Activated T-helper 9 cell treated with anti-CD3 and anti-CD28 coated beads, Interleukin-2, amount 50 U/mL, for 16 hours (primary cell): ENCODE measurements at places on chromosomes 13 and 19.
A peak's percentile ranks its signal among the peaks of the same experiment; 100 is the strongest.

- DNase-seq: peak; percentile 73
These were observed at the start of gene ZNF677 for GRCh38 chr19:53254411-53255341. TSS of gene ZNF677 (minus strand) at chr19:53254873. CDS start at chr19:53251550, 3,323 bp downstream.

DNA sequence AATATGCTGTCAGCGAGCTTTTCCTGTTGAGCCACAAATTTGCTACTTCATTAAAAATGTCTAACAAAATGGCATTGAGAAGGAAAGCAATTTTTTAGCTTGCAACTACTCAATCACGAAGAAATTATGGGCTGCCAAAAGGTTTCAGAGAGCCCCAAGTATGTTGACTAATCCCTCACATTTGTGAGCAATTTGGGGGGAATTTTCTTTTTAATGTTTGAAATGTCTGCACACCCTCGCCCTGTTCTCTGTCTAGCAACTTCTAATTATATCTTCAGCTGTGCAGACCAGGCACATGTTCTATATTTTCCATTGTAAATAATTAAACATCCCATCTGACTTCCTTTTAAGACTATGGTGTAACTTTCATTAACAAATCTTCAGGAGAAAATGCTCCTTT lies 192.9 kb downstream of the DCT start:
- no peak for DNase-seq

DNA sequence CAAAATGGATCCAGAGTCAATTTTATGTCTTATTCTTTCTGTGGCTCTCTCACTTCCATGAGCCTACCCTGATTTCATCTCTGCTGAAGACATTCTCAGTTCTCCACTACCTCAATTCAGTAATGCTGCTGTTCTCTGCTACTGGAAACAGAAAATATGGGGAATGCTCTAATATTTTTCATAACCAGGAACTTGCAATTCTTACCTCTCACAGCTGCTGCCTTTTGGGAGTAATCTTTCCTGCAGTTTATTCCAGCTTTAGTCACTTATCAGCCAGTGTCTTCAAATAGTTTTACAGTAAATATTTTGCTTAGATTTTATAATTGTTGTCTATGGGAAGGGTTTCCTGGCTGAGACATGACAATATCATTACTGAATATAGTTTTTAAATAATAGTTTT lies 145.1 kb upstream of the UFM1 start:
- DNase-seq: no peak

DNA sequence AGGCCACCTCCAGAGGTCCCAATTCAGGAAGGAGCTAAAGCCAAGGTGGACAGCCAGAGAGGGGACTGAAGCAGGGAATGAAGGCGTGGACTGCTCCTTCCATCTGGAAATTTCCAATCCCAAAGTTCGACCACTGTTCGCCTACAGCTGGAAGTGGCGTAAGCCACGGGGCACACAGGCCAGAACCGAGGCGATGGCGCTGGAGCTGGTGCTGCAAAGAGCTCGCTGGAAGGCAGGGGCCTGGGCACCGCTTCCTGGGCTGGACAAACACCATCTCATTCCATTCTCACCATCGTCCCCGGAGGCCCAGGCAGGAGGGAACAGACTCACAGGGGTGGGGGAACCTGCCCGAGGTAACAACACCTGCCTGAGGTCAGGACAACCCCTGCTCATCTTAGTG lies 4.2 kb downstream of the MAP2K2 start:
- no peak for DNase-seq

DNA sequence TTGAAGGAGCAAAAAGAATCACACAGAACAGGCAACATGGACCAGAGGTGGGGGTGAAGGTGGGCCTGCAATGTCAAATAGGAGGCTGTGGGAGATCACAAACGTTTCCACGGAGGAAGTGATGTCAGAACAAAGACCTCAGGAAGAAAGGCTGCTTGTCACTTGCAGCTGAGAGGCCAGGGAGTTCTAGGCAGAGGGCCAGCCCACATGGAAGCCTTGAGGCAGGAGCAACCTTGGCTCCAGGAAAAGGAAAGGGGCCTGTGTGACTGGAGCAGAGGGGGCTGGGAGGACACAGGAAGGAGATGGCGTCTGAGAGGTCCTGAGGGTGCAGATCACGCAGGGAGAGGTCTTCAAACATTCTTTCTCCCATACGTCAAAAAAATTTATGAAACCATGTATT lies 16.3 kb downstream of the ZNF160 start:
- no peak for DNase-seq

GRCh38 chr13:105207572-105208293 lies 1327.7 kb downstream of the EFNB2 start:
- DNase-seq: no peak

GRCh38 chr13:45332036-45332830 lies 8.8 kb downstream of the TPT1 start:
- no peak for DNase-seq

- no peak for DNase-seq
These were observed 387.5 kb downstream of the LMO7 start for GRCh38 chr13:76023652-76024051.

DNA sequence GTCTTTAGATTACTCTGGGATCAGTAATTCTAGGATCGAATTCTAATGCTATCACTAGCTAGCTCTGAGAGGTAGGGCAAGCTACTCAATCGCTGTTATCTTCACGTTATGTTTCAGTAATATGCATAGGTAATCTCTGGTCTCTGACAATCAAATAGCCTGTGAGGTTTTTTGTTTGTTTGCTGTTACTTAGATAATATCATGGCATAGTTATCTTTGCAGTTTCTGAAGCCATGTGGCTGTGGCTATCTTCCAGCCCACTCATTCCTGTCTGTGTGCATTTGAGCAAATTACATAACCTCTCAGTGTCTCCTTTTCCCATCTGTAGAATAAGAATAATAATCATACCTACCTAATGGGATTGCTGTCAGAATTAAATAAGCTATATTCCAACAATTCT lies 330.2 kb downstream of the PCDH9 start:
- no peak for DNase-seq

GRCh38 chr13:48559638-48560320 lies 26.9 kb upstream of the RCBTB2 start:
- DNase-seq: no peak

DNA sequence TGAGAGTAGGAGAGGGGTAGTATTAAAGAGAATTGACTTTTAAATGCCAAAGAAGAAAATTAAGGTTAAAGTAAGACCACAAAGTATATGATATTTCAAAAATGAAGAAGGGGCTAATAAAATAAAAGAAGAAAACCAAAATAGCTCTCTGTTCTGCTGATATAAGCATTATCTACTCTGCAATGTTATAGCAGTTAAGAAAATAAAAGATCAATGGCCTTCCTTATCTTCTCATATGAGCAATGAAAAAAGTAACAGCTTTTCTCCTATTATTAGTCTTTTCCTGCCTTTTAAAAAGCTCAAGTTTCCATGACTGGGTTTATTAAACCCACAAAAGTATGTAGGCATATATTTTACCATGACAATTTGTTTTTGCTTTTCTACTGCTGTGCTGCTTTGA lies 126.4 kb downstream of the TBC1D4 start:
- no peak for DNase-seq
